Endothelial cell of coronary artery (primary cell): ENCODE measurements at places on chromosomes 1 and 21. TPM values are rescaled to one million over a fixed set of nuclear protein-coding genes. Genes with fewer than 3 reads are reported as not detected.

Gene KRTAP13-2
- not detected in 2 replicates for total RNA-seq

Gene KRTAP26-1
- total RNA-seq = not detected in 2 replicates

Gene FAM167B
- 1.7 and 9.8 TPM in 2 replicates for total RNA-seq

Gene KPRP
- not detected in 2 replicates for total RNA-seq

Gene NUF2
- 8.1 and 18.3 TPM in 2 replicates for total RNA-seq

Gene BCAS2
- total RNA-seq = 32.4 and 40.1 TPM in 2 replicates

Gene ARHGAP29
- total RNA-seq = 144 and 157 TPM in 2 replicates

Gene CRYBG2
- total RNA-seq = 0.36 TPM in 1 of 2 replicates, not detected in the other

Gene GPA33
- not detected in 2 replicates for total RNA-seq

Gene OR2G3
- total RNA-seq = not detected in 2 replicates

Gene CNR2
- total RNA-seq = not detected in 2 replicates

Gene ZBTB8A
- total RNA-seq = 6.2 and 6.3 TPM in 2 replicates

Gene CNTN2
- total RNA-seq = not detected in 2 replicates

Gene BEST4
- 0.09 TPM in 1 of 2 replicates, not detected in the other for total RNA-seq

Gene IGSF8
- 7.2 and 14.9 TPM in 2 replicates for total RNA-seq

Gene PBX1
- total RNA-seq = 1.8 and 6.5 TPM in 2 replicates

Gene PADI2
- 0.09 TPM in 1 of 2 replicates, not detected in the other for total RNA-seq

Gene OR2L3
- not detected in 2 replicates for total RNA-seq

Gene VWA1
- total RNA-seq = 4.4 and 11.1 TPM in 2 replicates

Gene CELA2A
- total RNA-seq = 0.19 TPM in 1 of 2 replicates, not detected in the other

Gene UBASH3A
- not detected in 2 replicates for total RNA-seq

Gene ACTL8
- total RNA-seq = not detected in 2 replicates

Gene ANKRD34A
- 0.27 and 0.28 TPM in 2 replicates for total RNA-seq

Gene WNT2B
- total RNA-seq = 1.8 and 8.6 TPM in 2 replicates

Gene PDZK1IP1
- 0.09 TPM in 1 of 2 replicates, not detected in the other for total RNA-seq

Gene HRNR
- total RNA-seq = not detected in 2 replicates

Gene COL6A2
- total RNA-seq = 1.1 and 69.6 TPM in 2 replicates

Gene KCND3
- under 0.01 TPM in 1 of 2 replicates, not detected in the other for total RNA-seq

Gene PALMD
- total RNA-seq = 71.6 and 82.1 TPM in 2 replicates

Gene C8B
- not detected in 2 replicates for total RNA-seq

Gene CHI3L2
- not detected in 2 replicates for total RNA-seq

Gene CAMK2N1
- total RNA-seq = 2.8 and 5.6 TPM in 2 replicates

Gene RGS16
- total RNA-seq = under 0.01 TPM in 2 replicates

Gene ERVH48-1
- total RNA-seq = not detected in 2 replicates

Gene CASZ1
- 0.72 and 1.5 TPM in 2 replicates for total RNA-seq

Gene OR14C36
- total RNA-seq = not detected in 2 replicates

Gene NRAS
- 53.8 and 64.7 TPM in 2 replicates for total RNA-seq
